Breast epithelium (tissue), 4 donors: ENCODE measurements at places on chromosomes 12 and 14. TPM values are rescaled to one million over a fixed set of nuclear protein-coding genes. Genes with fewer than 3 reads are reported as not detected.

GRCh38 chr12:132513070-132513398 lies 23.1 kb downstream of the FBRSL1 start:
- no peak for DNase-seq

Gene PAH
- total RNA-seq, result not detected

GRCh38 chr12:79114896-79115295 lies 250.3 kb downstream of the SYT1 start:
- no peak for DNase-seq

Gene OR6C6
- total RNA-seq, result not detected

Gene SLCO1C1
- total RNA-seq, result under 0.01 TPM

GRCh38 chr14:101492716-101493115 lies 68.6 kb upstream of the DIO3 start:
- DNase-seq, result no peak

DNA sequence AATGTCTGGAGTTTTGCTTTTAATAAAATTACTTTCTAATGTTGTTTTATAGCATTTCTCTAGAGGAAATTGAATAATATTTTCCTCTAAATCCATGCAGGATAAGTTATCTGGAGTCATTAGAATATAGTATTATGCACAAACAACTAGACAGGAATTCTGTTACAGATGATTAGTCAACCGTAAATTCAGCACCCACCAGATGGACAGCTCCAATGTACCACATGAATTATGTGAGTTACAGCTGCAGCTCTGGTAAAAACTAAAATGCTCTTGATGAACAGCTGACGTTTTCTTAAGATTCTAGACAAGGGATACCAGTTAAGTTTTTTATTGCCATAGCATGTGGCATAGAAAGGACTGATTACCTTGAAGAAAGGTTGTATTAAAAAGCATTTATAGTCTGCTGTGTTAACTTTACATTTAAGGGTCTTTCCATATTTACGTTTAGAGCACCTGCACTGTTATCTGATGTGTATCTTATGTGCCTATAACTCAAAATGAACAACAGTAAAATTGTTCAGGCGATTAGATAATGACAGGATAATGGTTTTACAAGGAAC lies 321.4 kb upstream of the LRFN5 start:
- DNase-seq, result no peak

DNA sequence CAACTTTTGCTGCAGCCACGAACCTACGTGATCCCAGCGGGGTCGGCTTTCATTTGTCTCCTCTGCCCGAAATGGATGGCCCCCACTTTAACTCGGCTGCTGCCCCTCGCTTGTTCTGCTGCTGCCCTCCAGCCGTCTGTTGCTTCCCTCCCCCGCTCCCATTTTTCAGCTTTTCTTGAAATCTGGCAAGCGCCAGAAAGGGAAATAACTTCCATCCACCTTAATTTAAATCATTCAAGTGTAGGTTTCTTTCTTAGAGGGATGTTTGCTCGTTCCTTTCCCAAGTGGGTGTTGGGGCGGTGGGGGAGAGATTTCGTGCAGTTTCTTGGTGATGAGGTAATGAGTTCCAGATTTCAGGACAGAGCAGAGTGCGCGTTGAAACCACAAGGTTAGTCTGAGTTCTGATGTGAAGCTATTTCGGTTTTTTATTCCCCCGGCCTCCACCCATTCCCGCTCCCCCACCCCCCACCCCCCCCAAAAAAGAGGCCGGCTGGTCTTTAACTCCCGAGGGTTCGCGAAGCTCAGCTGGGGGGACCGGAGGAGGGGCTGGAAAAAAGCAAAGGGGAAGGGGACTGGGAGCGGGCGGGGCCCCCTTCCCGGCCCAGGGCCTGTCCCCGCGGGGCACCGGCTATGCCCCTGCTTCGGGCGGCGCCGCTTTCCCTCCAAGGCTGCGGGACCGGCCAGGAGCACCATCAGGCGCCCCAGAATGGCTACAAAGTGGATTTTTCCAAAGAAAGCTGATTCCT lies 2.2 kb upstream of the ZFP36L1 start:
- DNase-seq, result no peak

DNA sequence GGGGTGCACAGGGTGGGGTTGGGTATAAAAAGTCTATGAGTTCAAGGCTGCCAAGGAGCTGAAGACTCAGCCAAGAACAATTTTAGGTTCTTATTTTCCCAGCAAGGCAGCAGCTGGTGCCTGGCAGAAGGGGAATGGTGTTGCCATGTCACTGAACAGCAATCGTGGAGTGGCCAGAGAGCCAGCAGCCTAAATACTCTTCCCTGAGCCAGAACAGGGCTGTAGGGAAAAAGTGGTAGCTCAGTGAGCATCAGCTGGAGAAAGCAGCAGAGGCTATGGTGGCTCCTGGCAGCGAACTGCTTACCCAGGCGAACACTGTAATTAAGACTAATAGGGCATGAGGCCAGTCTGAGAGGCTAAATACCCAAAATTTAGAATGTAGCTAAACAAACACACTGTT lies 334.9 kb downstream of the RMST start:
- DNase-seq, result no peak

- DNase-seq, result no peak
Observed at GRCh38 chr14:42488965-42489364, 882.3 kb downstream of the LRFN5 start.

Gene RAB21
- 26.9 TPM for total RNA-seq

GRCh38 chr14:58607131-58607951 lies 30.4 kb upstream of the DACT1 start:
- no peak for DNase-seq

Gene TRIM9
- total RNA-seq, result 5.2 TPM

DNA sequence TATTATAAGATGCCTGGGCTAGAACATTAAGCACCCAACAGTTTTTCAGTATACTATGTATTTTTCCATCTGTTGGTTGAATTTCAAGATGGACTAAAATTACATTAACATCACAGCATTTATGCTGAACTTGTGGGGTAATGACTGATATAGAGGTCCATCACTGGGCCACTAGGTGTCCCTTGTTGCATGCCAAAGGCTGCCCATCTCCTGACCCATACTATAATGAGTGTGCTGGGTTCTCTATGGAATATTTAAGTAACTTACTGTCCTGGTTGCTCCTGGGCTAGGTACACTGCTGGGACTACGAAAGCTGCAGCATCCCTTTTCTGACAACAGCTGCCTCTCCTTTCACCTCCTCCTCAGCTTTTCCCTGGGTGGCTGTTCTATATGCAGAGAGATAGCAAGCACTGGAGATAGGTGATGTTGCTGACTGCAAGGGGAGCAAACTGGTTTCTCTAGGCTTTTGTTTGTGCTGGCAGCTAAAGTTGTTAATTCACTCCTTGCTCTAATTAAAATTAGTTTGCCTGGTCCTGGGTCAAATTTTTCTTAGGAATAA lies 138.6 kb upstream of the TRHDE start:
- no peak for DNase-seq

DNA sequence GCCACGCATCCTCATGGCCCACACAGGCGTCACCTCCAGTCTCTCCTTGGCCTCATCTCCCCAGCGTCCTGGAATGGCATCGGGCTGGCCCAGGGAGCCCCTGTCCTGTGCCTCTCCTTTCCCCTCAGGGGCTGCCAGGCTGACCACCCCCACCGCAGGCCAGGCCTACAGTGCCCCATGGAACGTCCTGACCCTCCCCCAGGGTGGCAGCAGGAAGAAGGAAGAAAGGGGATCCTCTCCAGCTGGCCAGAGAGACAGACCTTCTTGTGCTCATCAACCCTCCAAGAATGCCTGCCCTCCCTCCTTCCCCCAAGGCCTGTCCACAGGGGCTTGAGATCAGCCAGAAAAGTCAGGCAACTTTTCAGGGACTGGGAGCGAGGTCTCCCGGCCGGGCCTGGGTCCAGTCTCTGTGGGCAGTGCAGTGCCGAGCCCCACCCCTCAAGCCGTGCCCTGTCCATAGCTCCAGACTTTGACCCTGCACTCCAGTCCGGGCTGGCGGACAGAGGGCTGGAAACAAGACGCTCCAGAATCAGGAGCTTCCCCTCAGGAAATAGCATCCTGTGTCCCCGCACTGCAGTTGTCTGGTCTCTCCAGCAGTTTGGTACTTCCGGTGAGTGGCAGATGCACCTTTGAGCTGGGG lies at the start of gene DAO:
Gene DAO (plus strand): TSS at position 478 of the 640 bp plus-strand sequence. CDS start 4,915 bp downstream, outside the sequence.
- DNase-seq, result no peak

DNA sequence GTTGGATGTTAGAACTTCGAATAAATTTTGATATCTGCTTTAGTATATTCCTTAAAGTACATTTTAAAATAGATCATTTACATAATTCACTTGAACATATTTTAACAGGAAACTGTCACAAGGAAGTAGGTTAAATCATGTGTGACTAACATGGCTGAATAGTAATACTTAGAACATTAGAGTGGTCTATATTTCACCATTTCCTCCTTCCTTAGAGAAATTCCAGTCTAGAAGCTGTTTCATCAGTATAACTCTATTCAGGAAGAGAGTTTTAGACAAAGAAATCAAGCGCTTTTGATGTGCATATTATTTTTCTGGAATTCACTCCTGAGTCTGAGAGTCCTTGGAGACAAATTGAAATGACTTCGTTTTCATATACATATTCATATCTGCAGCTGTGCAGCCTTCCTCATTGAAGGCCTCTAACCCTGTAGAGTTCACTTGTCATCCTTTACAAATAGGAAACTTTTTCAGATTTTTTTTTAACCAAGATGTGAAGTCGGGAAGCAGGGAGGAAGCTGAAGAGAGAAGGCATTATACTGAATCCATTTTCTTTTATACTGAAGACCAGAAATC lies 28.4 kb downstream of the IRAK3 start:
- no peak for DNase-seq

DNA sequence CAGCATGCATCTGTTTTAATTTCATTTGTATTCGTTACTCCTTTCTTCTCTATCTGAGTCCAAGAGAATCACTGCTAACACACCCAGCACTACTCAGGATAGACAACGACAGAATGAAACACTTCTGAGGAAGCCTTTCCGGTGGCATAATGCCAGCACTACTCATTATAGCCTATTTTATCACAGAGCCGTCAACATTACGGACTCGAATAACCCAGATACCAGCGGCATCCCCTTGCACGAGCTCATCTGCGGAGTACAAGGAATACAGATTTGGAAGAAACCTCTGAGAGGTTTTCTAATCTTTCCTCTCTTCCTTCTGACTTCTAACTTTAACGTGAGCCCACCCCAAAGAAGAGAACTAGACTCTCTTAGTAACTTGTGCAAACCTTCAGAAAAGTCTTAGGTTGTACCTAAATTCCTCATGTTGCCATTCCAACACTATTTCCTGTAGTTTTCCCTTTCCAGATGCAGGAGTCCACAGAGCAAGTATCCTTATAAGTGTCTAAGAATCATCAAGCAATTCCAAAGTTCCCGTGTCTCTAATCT lies 248.1 kb downstream of the APAF1 start:
- no peak for DNase-seq
